ENCODE measurements at places on chromosomes 6 and 20. TPM values are rescaled to one million over a fixed set of nuclear protein-coding genes. Genes with fewer than 3 reads are reported as not detected.

GRCh38 chr6:25219917-25220278 is 59.3 kb upstream of the CARMIL1 start:
- no peak for DNase-seq

Gene ENPP1
- 22.8 TPM for total RNA-seq

- no peak for DNase-seq
Observed at GRCh38 chr6:109762769-109763441, 71.8 kb downstream of the FIG4 start.

- DNase-seq, result no peak
Observed at GRCh38 chr6:79984261-79984660, 20.2 kb upstream of the TTK start.

DNA sequence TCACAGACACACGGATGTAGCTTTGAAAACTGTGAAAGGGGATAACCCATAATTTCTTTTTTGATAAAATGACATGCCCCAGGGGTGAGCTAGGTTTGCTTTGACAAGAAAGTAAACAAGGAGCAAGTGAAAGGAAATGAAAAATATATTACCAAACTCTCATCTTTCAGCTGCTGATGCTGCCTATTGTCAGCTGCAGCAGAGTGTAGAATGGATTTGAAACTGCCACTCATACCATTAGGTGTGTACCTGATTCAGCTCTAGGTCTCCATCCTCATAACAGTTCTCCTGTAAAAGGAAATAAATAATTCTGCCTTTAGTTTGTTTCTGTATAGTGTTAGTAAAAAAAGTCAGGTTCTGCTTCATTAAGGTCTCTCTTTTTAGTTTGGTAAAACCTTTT is 415.1 kb upstream of the MARCKS start:
- no peak for DNase-seq

DNA sequence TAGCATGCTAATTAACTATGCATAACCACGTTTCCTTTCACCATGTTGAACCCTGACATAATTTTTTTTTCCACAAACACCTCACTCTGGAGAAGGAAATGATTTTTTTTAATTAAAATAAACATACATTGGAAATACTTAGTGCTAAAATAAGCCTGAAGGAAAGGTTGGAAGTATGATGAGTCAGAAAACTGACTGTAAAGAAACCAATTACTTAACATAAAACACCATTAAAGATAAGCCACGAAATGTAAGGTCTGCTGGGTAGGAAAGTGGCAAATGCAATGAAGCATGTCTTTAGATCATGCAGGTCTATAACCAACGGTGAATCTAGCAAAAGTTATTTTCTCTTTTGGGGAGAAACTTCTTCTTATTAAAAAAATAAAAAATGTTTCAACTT is 47.5 kb downstream of the OPRM1 start:
- DNase-seq, result no peak
